ENCODE measurements at places on chromosomes 3 and 15.

DNA sequence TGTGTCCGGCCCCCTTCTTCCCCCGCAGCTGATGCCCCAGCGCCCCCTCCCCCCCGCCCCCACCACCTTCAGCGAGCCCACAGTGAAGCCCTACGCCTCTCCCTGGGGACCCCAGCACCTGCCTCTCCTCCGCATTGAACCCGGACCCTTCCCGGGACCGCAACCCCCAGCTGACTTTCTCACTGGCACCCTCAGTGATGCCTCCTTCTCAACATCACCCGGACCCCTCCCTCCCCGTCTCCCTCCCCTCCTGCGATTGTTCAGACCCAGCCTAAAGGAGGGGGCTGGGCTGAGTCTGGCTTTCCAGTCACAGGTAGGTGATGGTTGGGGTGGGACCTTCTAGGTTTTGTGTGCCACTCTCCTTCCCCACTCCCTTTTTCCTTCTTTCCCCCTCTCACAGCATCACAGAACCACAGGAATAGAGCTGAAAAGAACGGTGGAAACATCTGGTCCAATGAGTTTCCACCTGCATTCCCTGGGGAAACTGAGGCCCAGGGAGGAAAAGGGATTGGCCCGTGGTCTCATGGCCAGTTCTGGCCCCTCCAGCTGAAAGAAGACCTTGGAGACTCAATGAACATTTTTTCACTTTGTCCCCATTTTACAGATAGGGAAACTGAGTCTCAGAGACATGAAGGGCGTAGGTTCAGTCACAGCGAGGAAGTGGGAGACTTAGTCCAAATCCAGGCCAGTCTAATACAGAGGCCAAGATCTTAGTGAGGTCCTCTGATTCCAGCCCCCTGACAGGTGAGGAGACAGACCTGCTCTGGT is 828 bp downstream of the CAND2 start:
- DNase-seq = no peak

- no peak for DNase-seq
These were observed 10.5 kb upstream of the SUSD5 start for GRCh38 chr3:33229066-33229465.

GRCh38 chr3:127729556-127730056 is 56.9 kb downstream of the ABTB1 start:
- DNase-seq = no peak

DNA sequence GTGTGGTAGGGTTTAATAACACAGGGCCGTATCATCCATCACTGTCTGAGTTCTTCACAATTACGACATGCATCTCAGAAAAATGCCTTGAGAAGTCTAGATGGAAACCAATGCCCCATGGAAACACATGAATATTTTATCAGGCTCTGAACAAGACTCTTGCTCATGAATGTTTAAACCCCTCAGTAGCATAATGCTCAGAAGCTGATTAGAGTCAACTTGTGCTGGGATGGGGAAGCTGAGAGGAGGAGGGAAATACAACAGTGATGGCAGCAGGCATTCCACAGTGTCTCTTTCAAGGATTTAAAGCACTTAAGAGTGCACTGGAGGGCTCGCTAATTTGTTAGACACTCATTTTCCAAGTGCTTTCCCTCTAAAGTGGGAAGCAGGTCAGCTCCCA is 3.8 kb downstream of the GPR156 start:
- DNase-seq = no peak

- no peak for DNase-seq
These were observed 39.0 kb downstream of the CHDH start for GRCh38 chr3:53807117-53807810.

GRCh38 chr15:76793162-76793561 is 112.0 kb downstream of the SCAPER start:
- DNase-seq = no peak

DNA sequence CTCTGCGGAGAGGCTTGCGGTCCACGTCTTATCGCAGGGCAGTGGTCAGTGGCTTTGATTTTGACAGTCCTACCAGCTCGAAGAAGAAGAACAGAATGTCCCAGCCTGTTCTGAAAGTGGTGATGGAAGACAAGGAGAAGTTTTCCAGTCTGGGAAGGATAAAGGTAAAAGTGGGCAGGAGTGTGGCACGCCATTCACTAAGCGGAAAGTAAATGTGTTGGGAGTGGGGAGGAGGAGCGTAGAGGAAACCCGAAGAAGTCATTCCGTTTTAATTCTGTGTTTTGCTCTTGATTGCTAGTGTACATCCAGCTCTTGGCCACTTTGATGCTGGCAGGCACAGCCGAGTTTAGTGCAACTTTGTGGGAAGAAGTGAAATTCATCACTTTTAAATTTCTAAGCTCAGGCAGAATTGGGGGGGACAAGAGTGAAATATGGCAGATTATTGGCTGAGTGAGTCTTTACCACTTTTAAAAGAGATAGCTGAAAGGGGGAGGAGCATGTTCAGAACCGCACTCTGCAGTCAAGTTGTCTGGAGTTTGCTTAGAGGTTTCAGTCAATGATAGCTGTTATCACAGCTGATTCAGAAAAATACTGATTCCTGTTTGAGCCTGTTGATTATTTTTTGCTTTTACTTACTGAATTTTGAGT is 1.8 kb downstream of the ARHGEF26 start:
- DNase-seq = no peak

GRCh38 chr3:58353722-58354553 is 21.2 kb downstream of the PXK start:
- DNase-seq = no peak

GRCh38 chr15:72193836-72194396 is 3.7 kb downstream of the GRAMD2A start:
- no peak for DNase-seq

DNA sequence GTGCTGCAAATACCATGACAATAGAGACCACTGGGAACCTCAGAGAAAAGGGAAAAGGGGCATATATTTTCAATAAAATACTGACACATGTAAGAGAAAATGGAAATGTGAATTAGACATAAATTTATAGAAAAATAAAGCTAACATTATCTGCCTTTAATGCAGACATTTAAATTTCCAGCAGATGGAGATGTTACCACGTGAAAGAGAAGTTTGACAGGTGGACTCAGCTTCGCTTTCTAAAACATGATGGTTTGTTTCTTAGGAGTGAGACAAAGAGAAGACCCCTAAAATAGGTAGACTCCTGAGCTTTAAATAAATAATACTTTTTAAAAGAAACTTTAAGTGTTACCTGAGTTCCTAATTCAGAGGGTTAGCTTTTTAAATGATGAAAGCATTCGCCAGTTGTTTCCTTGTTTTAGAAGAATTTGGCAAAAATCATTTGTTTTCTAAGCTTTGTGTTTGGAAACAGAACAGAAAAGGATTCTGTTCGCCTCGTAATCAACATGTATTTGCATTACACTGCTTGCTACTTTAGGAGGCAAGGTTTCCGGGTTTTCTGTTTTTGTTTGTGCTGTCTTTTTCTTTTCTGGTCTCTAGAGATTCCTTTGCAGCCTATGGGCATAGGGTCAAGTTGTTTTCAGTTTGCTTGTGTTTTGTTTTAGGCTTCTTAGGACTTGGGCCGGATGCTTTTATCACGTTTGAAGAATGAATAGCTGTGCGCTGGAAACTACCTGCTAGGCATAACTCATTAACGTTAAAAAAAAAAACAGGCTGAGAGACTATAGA is 271.4 kb downstream of the THSD4 start:
- no peak for DNase-seq

- DNase-seq = peak; percentile 54
These were observed 1.1 kb downstream of the CELSR3 start for GRCh38 chr3:48661501-48662144.

DNA sequence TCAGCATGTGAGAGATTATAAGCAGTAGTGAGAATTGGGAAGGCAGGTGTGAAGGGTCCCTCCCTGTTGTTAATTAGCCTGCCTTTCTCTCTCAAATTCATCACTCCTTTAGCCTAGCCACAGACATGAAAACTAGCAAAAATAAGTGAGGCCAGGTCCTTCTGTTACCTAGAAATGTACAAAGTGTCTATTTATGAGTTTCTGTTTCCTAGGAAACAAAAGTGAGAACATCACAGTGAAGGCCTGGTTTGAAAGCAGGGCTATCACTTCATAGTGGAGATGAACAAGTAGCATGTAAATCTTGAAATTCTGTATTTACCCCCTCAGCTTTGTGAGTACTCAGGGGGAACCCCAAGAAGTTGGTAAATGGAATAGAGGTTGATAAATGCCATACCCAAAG is 78.2 kb upstream of the UMPS start:
- no peak for DNase-seq

- DNase-seq = no peak
These were observed 7.4 kb downstream of the FAM3D start for GRCh38 chr3:58659051-58659675.

- DNase-seq = no peak
These were observed 93.6 kb downstream of the CNTN3 start for GRCh38 chr3:74520895-74521294.

GRCh38 chr15:28927043-28927442 is 41.3 kb downstream of the APBA2 start:
- no peak for DNase-seq

DNA sequence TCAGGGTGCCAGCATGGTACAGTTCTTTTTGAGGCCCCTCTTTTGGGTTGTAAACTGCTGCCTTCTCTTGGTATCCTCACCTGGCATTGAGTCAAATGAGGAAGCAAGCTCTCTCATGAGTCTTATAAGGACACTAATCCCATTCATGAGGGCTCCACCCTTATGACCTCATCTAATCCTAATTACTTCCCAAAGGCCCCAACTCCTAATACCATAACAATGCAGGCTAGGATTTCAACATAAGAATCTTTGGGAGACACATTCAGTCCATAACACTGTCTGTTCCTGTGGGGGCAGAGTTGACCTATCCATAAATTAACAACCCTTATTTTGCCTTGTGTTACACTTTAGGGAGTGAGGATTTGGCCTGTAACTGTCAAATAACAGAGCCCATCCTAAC is 278.3 kb downstream of the LRTM1 start:
- no peak for DNase-seq

DNA sequence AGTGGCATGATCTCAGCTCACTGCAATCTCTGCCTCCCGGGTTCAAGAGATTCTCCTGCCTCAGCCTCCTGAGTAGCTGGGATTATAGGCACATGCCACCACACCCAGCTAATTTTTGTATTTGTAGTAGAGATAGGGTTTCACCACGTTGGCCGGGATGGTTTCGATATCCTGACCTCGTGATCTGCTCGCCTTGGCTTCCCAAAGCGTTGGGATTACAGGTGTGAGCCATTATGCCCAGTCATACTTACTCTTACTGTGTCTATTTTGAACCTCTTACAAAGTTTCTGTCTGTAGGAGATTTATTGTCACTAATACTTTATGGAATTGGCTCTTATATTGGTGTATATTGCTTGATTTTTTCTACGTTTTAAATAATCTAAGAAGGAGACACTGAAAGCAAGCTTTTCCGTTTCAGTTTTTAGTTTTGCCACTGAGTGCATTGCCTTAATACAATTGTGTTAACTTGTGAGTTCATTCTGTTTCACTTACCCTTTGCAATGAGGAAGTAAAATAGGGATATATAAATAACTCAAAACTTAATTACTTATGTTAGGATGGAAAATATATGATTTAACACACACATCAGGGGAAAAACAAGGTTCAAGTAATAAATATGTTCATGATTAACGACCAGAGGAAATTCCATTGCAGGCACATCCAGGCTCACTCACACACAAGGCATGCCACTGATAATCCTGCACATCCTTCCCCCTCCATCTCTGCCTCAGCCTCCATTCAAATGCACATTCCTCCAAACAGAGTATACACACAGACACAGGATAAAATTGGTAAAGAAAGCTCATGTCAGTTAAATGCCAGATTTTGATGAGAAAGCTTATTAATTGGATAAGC is 279.3 kb upstream of the RASGRP1 start:
- no peak for DNase-seq

- no peak for DNase-seq
These were observed 24.4 kb downstream of the DTWD1 start for GRCh38 chr15:49645277-49645676.

- DNase-seq = no peak
These were observed 1.1 kb upstream of the GABRB3 start for GRCh38 chr15:26773917-26774316.

DNA sequence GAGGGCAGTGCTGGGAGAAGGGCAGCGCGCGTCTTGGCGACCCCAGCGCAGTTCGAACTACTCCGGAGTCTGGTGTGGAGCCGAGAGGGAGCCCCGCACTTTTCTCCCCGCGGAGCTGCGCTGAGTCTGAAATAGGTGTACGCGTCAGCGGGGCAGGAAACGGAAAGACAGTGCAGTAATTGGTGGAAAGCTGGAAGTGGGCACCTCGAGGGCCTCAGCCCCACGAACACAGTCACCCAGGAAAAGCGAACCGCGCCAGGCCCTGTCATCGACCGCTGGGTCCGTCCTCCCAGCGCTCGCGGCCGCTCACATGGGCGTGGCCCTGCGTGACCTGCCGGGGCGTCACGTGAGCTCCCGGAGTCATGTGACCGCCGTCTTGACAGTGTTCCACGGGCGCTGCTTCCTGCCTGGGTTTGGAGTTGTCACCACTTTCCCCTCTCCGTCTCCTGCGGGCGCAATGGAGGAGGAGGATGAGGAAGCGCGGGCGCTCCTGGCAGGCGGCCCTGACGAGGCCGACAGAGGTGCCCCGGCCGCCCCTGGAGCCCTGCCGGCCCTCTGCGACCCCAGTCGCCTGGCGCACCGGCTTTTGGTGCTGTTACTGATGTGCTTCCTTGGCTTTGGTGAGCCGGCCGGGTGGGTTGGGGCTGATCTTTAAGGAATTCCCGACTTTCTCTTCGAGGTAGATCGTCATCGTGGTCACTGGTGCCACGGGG is at the start of gene MFSD1:
MFSD1 (plus strand) TSS at position 359 of the 713 bp plus-strand sequence; CDS start at position 458, 99 bp downstream.
- DNase-seq = peak; percentile 84

DNA sequence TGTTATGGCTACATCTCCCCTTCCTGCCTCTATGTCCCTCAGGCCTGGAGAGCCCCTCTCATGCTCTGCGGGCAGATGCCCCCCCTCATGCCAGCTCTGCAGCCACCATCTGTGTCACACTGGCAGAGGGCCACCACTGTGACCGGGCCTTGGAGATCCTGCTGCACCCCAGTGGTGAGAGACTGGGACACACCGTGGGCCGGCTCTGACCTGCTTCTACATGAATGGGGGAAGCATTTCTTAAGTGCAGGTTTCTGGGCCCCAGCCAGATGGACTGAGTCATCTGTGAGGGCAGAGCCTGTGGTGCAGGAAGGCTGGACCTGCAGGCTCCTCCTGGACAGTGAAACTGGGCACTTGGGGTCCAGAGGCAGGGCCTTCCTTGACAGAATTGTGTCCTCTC is 4.8 kb downstream of the VWA5B2 start:
- no peak for DNase-seq

- DNase-seq = peak; percentile 81
These were observed 395 bp downstream of the ZFAND6 start for GRCh38 chr15:80059786-80060355.

- DNase-seq = peak; percentile 76
These were observed 17.5 kb upstream of the FANCD2 start for GRCh38 chr3:10008588-10009344.

- no peak for DNase-seq
These were observed 17.7 kb upstream of the CLSTN2 start for GRCh38 chr3:139917226-139917785.

GRCh38 chr3:183892610-183893214 is 8.0 kb upstream of the PARL start:
- DNase-seq = no peak

GRCh38 chr3:187041362-187042307 is 97.7 kb downstream of the RPL39L start:
- no peak for DNase-seq

GRCh38 chr3:22994781-22995180 is 208.3 kb upstream of the UBE2E2 start:
- DNase-seq = no peak

- no peak for DNase-seq
These were observed 36.2 kb downstream of the VGLL3 start for GRCh38 chr3:86954747-86955146.

Measured in stimulated activated CD4-positive, alpha-beta T cell treated with anti-CD3 and anti-CD28 coated beads, Interleukin-4, amount 100 ng/mL, for 4 hours (primary cell).